ENCODE measurements at places on chromosomes 12 and 14.
A peak's percentile ranks its signal among the peaks of the same experiment; 100 is the strongest.

GRCh38 chr12:120242971-120243699 lies 22.4 kb downstream of the PXN start:
- DNase-seq: no peak

DNA sequence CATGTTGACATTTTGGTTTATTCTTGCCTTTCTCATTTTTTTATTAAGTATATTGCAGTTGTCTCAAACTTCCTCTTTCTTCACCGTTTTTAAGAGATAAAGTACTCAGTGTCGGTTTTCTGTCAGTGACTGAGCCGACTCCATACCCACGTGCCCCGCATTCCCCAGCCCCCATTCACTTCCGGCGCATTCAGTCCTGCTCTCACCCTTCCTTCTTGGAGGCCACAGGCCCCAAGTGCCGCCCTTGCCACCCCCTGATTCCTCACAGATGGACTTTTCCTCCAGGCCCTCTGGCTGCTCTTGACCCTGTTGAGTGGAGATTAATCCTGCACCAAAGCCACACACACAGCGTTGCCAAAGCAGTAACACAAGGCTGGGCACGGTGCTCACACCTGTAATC lies 19.1 kb upstream of the DNAH10 start:
- DNase-seq: no peak

DNA sequence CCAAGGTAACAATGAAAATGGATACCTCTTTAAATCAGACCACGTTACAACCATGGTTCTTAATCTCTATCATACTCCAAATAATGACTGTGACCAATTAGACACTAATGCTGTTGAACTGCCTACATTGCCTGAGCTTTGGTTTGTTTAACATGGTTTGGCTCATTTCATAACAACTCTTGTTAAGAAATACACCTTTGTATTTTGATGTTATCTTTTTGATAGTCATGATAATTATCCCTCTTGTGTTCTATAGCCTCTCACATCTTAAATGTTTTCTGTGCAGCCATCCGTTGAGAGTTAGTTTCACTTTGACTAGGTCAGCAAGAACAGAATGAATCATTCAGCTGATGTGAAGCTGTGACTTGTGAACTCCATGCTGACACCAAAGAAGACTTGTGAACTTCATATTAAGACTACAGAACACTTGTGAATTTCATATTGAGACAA lies 75.5 kb upstream of the RERGL start:
- DNase-seq: peak; percentile 99

DNA sequence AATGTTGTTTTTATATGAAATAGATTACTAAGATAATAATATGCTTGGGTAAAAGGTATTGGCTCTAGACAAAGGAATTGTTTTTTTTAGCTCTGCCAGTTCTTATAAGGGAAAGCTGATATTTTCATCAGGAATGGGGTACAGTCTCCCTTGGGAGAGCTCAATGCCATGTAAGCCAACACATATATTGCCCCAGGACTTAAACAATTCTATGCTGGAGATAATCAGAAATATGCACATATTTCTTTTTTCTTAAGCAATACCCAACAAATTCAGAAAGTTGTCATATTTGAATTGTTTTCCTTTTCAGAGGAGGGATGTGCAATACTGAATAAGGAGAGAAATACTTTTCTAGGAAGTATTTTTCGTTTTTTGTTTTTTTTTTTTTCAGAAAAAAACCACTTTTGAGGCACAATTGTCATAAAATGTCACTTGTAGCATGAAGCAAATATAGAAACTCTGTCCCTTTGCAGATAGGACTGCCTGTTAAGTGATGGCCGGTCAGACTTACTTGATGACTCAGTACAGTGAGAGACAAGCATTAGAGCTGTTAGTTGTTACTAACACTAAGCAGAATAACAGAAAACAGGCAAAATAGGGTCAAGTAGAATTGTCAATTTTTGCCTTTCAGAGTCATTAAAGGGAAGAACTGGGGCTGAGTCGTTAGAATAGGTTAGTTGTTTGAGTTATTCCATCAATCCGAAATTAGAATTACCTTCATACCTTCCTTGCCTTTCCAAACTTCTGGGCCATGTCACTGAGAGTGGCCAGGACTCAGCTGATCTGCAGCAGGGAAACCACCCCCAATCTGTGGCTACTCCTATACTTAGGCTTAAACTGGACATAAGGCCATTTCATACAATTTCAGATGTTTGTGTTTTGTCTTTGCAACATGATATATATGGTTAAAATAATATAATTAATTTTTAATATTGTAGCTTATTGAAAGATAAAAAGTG lies 168.1 kb downstream of the SLC38A4 start:
- no peak for DNase-seq

- DNase-seq: no peak
Measured at GRCh38 chr14:32382704-32383103, 53.6 kb downstream of the AKAP6 start.

DNA sequence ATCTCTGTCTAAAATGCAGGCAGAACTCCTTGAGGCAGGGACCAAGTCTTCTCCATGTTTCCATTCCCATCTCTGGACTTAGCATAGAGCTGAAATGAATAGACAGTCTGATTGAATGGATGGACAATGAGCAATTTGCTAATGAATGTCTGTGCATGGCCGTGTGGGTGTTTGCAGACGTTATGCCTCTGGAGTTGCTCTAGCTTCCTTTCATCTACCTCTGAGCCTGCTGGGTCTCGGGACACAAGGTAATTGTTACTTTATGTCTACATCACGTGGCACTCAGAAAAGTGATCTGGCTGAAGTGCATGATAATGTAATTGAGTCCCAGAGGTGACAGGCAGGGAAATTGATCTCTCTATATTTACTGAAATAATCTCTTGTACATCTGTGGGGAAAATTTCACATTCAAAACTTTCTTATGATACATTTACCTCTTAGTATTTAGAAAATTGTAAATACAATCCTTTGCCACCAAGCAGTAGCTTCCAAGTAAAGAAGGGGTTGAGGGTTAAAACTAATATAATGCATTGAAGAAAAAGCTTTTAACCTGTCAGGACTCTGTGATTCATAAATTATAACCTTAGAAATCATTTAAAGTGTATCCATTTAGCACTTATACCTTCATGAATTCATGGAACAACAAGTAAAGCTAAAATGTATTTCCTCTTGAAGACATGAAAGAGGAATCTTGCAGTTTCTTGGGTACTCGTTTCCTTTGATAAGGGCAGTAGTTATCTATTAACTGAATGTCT lies 424.1 kb downstream of the APAF1 start:
- peak; percentile 33 for DNase-seq

DNA sequence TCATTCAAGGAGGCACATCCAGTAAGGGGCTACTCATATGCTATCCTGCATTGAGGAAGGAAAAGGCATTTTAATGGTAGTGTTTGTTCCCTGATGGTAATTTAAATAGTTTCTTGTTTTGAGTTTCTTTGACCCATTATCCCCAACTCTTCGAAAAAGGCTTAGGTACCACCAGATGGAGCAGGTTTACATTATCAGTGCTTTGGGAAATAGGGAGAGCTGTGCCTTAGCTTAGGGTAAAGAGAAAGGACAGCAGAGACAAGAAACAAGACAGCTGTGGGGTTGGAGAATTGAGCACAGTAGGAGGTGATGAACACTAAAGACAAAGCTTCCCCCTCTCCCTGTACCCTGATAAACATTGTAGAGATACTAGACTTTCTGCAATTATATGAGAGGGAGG lies 29.1 kb upstream of the HELB start:
- DNase-seq: no peak

DNA sequence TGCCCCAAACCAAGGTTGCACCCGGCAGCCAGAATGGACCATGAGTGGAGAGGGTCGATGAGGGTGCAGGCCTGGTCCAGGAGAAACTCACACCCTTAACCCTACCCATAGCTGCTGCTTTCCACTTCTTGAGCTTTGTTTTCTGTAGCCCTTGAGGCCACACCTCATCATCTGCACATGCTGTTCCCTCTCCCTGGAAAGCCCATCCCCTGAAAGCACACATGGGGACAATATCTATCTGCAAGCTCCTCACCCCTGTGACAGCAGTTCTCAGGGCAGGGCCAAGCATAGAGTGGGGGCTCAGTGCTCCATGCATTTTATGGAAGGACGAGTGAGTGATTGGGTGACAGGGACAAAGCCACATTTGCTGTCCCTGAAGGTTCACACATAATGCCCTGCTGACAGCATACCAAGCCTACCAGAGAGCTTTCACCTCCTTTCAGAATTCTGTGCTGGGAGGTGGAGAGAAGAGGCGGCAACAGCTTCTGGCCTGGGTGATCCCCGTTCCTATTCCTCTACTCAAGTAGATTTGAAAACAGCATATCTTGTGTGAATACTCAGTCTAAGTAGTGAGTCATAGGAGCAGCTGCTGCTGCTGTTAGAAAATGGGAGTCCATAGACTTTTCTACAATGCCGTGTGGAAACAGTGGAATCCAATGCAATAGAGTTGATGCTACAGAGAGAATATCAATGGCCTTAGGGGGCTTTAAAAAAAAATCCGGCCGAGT lies 44.6 kb downstream of the SRGAP1 start:
- no peak for DNase-seq

DNA sequence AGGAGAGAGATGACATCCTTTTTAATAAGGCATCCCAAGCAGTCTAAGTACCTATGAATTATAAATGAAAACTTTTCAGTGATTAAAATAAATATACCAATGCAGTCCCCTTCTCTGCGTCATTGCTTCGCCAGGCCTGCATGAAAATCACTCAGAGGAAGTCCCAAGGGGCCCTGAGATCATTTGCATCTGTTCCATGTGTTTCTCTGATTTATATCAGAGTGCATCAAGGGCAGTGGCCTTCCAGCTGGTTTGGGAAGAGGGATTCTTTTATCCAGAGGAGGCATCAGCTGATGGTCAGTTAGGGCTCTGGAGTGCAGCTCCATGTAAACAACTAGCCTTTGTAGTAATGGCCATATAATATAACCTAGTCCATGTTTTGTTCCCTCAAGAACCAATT lies 210.1 kb downstream of the RGS6 start:
- no peak for DNase-seq

DNA sequence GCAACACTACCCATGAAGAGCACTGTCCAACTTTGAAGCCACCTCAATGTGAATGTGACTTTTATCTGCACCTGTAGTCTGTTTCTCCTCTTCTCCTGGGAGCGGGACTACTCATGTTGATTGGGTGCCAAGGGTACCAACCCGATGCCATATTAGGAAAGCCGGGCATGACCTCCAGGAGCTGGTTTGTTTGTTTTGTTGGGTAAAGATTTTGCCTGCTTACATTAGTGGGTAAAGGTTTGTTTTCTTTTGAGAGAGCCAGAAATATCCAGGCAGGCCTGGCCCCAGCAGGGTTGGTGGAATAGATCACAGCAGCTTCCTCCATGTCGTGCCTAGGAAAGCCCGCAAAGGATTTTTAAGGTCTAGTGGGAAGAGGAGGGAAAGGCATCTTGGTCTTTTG lies 19.7 kb upstream of the ITPK1 start:
- DNase-seq: no peak

- DNase-seq: no peak
Measured at GRCh38 chr12:89344043-89344861, 8.0 kb downstream of the DUSP6 start.

- no peak for DNase-seq
Measured at GRCh38 chr12:12807970-12808702, 5.0 kb upstream of the DDX47 start.

DNA sequence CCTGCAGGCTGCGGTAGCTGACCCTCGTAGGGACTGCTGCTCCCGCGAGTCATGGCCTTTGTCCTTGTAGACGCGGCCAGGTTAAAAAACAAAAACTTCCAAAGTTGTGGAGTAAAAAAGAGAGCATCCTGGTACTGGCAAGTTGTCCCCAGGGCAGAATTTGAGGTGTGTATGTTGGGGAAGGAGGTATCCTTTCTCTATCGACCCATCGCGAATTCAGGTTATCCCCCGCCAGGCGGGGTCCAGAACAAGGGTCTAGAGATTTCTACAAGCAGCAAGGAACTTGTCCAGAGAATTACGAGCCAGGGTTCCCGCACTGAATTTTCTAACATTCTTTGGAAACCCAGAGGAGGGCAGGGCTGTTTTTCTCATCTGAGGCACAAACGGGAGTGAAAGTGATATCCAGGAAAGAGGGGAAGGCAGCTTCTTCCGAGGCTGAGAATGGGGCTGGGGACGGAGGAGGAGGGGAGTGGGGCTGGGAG lies 16.3 kb downstream of the TBX3 start:
- no peak for DNase-seq

- DNase-seq: peak; percentile 22
Measured at GRCh38 chr12:53750812-53751335, 905 bp downstream of the CISTR start.

DNA sequence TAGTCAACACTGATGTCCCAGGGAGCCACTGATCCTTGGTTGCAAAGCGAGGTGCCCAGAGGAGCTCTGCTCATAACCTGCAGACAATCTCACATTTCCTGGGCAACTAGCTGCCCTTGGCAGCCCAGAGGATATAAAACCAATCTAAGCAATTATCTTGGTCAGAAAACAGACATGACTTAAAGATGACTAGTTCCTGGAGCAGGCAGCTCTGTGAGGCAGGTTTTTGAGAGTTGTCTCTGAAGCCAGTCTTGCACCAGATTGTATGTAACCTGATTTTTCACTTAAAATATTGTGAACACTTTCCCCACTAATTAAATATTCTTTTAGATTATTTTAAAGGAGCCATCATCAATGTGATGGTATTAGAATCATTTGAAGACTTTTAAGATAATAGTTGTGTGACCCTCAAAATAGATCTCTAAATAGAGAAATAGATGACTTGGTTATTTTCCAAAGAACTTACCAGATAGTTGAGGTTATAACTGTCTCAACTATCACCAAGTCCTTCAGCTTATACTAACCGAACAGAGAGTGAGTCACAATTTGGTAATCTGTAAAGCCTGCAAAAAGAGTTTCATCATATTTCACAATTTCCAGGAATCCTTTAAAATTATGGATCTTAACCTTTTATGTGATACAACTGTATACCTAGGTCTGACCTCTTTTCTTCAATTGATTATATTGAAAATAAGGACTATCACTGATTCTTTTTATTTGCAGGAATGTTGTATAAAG lies 75.9 kb downstream of the LIN7A start:
- no peak for DNase-seq

GRCh38 chr12:10614056-10614370 lies 604 bp upstream of the MAGOHB start:
- DNase-seq: no peak

- DNase-seq: no peak
Measured at GRCh38 chr12:19894050-19894449, 454.8 kb downstream of the AEBP2 start.
